ENCODE measurements at places on chromosomes 4 and X.
A peak's percentile ranks its signal among the peaks of the same experiment; 100 is the strongest.

- DNase-seq, result no peak
Observed at GRCh38 chr4:97994765-97995465, 148.4 kb downstream of the STPG2 start.

- no peak for DNase-seq
Observed at GRCh38 chr4:139246166-139246565, 33.9 kb downstream of the MGARP start.

GRCh38 chrX:53163436-53163835 is 61.6 kb downstream of the KDM5C start:
- no peak for DNase-seq

GRCh38 chr4:122172266-122172665 is 20.1 kb downstream of the BLTP1 start:
- no peak for DNase-seq

- no peak for DNase-seq
Observed at GRCh38 chr4:74715706-74716435, 78.5 kb downstream of the BTC start.

- peak; percentile 67 for DNase-seq
Observed at GRCh38 chr4:168318266-168318895, at the start of gene DDX60. TSS of gene DDX60 (minus strand) at chr4:168318752. CDS start at chr4:168311259, 7,493 bp downstream.

DNA sequence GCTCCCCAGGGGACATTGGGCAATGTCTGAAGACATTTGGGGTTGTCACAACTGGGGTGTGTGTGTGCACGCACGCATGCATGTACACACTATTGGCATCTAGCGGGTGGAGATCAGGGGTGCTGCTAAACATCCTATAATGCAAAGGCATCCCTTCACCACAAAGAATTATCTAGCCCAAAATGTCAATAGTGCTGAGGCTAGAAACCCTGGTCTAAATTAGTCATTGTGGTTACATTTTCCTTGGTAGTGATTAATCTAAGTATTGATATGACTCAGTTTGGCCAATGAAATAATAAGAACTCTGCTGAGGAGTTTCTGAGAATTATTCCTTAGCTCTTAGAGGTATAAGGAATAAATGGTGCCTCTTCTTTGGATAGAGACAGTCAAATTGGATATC is 200.2 kb downstream of the CLCN4 start:
- no peak for DNase-seq

DNA sequence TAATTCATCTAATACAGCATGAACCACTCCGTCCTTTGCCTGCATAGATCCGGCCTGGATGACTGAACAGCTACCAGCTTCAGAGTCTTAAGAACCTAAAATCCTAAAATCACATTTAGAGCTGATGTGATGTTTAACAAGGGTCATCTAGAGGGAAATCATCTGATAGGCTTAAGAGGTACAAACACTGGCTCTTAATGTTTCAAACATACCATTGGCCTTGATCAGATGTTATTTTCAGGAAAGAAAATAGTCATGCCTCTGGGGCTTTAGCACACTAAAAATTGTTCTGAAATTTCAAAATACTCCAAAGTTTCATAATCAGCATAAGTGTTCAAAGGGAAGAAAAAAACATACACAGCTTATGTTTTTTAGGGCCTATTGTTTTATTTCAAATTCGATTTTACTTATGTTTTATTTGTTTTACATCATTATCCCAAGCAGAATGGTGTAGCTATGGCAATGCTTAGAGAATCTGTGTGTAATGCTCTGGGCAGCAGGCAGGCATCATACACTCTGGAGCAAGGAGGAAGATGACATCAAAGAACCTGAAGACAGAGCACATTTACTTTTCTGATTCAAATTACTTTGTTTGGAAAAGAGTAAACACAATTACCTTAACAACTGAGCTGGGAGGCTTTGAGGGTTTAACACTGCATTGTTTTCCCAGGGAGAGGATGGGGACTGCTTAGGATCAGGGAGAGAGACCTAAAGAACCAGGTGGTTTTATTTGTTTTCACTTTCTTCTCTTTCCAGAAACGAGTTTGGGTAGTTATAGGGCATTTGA is 25.3 kb upstream of the LEF1 start:
- DNase-seq, result no peak

- no peak for DNase-seq
Observed at GRCh38 chr4:25500626-25501316, 123.7 kb downstream of the ANAPC4 start.

DNA sequence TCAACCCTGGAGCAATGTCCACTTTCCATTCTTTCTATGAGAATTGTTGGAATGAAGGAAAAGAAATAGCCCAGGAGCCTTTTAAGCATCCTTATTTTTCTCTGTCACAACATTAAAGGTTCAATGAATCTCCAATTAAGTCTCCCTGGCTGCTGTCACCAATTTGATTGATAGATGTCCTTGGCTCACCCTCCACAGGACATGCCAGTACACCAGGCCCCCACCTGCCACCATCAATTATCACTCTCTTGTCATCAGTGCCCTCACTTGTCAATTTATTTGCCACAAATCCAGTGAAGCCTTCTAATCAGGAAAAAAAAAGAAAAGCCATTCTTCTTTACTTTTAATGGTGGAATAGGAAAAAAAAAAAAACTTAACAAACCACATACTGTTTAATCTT is 453.6 kb downstream of the CENPC start:
- DNase-seq, result no peak

DNA sequence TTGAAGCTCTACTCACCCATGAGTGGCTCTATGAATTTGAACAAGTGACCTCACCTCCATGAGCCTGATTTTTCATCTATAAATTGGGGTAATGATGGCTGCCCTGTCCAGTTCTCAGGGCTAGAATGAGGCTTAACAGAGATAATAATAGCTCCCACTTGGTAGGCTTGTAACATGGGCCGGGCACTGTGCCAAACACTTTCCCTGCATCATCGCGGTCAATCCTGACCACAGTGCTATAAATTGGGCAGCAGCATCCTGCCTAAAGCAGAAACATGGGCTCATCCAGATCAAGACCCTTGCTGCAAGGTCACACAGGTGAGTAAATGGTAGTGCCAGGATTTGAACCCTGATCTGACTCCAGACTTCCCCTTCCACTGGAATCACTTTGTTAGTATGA is 12.8 kb downstream of the APLN start:
- DNase-seq, result no peak

DNA sequence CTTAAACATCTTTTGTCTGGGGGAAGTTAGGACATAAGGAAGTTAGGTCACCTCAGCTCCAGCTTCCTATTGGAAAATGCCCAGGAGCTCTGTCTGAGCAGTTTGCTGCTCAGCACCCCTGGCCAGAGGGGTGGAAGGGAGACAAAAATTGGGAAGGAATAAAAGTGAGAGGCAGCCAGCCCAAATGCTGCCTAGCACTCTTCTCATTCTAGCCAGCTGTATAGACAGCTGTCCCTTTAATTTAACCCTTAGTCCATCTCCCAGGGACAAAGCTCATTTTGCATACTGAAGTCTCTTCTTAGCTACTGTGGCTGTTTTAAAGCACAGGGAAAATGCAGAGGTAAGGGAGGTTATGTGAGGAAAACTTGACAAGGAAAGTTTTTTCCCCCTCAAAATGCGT is 89.5 kb upstream of the CITED1 start:
- DNase-seq, result no peak
